Right atrium auricular region (tissue), 2 donors: ENCODE measurements at places on chromosomes 5 and 9. TPM values are rescaled to one million over a fixed set of nuclear protein-coding genes. Genes with fewer than 3 reads are reported as not detected.

- DNase-seq, result no peak
Measured at GRCh38 chr9:117343427-117343826, 71.4 kb downstream of the ASTN2 start.

Gene NDUFS6
- 130 TPM for total RNA-seq

- DNase-seq, result no peak
Measured at GRCh38 chr9:4826417-4827166, 33.8 kb downstream of the RCL1 start.

GRCh38 chr9:15697446-15697851 is 144.6 kb downstream of the CCDC171 start:
- no peak for DNase-seq

- DNase-seq, result no peak
Measured at GRCh38 chr9:33661176-33661575, 134.2 kb upstream of the PRSS3 start.

Gene TAS2R1
- not detected for total RNA-seq

GRCh38 chr9:123511326-123512277 is 155.6 kb downstream of the CRB2 start:
- no peak for DNase-seq

- no peak for DNase-seq
Measured at GRCh38 chr5:145237843-145238242, 597.3 kb downstream of the PRELID2 start.

DNA sequence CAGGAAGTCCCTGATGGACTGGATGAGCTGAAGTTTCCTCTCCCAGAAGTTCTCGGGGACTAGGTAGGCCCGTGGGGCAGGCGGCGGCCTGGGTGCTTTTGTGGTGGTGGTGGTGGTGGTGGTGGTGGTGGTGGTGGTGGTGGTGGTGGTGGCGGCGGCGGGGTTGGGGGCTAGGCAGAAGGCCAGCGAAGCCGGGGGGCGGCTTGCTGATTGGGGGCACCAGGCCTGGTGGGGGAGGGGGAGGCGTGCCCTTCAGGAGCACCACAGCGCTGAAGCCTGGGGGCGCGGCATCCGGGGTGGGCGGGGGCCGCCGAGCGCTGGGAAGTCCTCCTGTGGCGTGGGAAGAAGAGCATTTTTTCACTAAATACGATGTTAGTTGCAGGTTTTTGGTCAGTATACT is 26.9 kb downstream of the SPATA31C1 start:
- DNase-seq, result no peak

GRCh38 chr9:13487936-13488335 is 208.4 kb upstream of the MPDZ start:
- DNase-seq, result no peak
